ENCODE measurements at places on chromosomes 5 and 9.

DNA sequence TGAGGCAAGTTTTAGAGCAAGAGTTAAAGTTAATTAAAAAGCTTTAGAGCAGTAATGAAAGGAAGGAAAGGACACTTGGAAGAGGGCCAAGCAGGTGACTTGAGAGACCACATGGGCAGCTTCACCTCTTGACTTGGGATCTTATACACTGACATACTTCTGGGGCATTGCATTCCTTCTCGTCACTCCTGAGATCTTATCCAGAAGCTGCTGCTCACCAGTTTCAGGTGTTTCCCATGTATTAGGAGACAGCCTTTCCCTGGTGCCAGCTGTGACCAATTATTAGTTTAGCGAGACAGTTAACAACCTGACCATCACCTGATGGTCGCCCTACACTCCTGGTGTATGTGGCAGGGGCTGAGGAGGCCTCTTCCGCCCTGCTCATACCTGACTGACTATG, 382.1 kb downstream of the KDM4C start:
- DNase-seq, result no peak

- DNase-seq, result no peak
These were observed 115.7 kb downstream of the FRMD3 start for GRCh38 chr9:83422527-83422926.

DNA sequence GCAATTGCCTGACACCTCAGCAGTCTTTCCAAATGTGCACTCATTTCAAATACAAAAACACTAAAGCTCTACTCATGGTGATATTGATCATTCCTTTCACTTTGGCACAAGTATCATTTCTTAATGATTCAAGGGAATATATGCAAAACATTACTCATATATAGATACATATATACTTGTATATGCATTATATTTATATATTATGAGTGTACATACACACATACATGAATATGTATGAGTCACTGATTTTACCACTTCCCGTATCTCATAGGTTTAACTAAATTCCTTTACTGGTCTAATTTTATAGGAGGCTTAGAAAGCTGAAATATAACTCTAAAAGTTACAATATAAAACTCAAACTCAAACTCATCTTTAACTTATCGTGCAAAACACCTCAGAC, 156.5 kb downstream of the CDH9 start:
- DNase-seq, result no peak

- DNase-seq, result no peak
These were observed 144.4 kb upstream of the NR4A3 start for GRCh38 chr9:99677281-99677680.

- DNase-seq, result no peak
These were observed 80.8 kb upstream of the IER5L start for GRCh38 chr9:129258823-129259301.

GRCh38 chr9:129126749-129127618, 15.8 kb downstream of the PTPA start:
- no peak for DNase-seq

DNA sequence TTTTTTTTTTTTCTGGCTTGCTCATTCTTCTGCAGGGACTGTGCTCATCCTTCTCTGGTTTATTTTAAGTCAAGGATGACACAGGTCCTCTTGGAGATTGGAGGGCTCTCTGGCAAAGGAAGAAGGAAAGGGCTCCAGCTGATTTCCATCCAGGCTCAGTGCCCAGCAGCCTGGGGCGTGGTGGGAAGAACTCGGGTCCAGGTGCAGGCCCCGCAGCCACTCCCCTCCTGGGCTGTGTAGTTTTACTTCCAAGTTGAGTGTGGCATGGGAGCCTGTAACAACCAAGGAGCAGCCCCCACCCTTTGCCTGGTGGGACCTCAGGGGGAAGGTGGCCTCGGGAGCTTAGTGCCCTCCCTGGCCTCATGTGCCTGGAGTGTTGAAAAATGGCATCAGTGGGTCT, 58.9 kb downstream of the ANKRD33B start:
- DNase-seq, result no peak

GRCh38 chr5:130335117-130335516, 430.9 kb downstream of the CHSY3 start:
- DNase-seq, result no peak

DNA sequence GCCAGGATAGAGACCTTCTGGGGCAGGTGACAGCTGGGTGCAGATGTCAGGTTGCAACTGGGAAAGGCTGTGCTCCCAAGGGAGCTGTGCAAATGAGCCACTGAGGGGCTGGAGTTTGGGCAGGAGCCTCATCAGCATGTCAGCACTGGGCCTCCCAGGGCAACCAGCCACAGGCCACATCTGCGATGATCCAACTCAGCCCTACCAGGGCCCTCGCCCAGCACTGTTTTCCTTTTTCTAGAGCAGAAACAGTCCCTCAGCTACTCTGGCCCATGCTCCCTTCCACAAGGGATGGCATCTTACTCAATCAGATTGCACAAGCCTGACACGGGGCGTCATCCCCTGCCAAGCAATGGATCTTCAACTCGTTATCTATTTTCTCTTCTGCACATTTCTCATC, 24.8 kb downstream of the NIPAL4 start:
- no peak for DNase-seq

- no peak for DNase-seq
These were observed 126.5 kb downstream of the RPS23 start for GRCh38 chr5:82151662-82152061.

GRCh38 chr5:83831834-83832233, 111.2 kb upstream of the HAPLN1 start:
- no peak for DNase-seq

- DNase-seq, result no peak
These were observed 5.4 kb upstream of the FAM120A start for GRCh38 chr9:93446073-93446472.

GRCh38 chr5:133846478-133847226, 121.8 kb downstream of the C5orf15 start:
- no peak for DNase-seq

DNA sequence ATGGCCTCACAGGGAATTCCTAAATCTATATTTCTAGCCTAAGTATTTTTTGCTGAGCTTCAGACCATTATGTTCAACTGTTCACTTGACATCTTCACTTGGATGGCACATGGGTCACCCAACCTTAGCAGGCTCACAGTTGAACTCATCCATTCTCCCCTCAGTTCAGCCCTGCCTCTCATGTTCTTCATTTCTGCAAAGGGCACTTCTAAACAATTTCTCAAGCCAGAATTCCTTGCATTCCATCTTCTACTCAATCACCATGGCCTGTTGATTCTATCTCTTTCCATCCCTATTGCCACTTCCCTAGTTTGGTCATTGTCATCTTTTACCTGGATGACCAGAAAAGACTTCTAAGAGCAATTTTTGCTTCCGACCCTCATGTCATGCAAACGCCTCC, 7.3 kb upstream of the RGS3 start:
- no peak for DNase-seq

DNA sequence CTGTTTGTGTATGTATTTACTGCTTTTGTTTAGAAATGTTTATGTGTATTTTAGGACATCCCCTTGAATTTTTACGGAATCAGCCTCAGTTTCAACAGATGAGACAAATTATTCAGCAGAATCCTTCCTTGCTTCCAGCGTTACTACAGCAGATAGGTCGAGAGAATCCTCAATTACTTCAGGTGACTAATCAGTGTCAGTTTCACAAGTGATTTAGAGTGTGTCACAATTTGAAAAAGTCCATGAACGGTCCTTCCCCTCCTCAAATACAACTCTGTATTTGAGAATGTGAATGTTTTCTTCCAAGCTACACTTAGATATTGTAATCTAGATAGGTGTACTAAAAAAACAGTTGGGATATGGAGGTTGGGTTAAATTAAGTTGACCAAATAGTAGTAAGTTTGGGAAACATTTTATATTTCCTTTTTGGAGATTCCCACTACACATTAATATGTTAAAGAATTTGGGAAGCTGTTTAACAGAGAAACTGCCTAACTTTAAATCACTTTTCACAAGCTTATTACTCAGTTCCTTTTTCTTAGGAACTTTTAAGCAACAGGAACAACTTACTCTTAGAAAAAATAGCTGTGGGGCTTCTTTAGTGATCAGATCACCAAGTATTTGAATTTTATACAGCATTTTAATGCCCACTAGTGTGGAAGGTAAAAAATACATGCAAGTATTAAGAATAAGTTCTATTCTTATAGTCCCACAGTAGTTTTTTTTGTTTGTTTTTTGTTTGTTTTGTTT, 40.9 kb downstream of the RAD23B start:
- no peak for DNase-seq

GRCh38 chr5:168660691-168661090, 81.5 kb upstream of the PANK3 start:
- no peak for DNase-seq

DNA sequence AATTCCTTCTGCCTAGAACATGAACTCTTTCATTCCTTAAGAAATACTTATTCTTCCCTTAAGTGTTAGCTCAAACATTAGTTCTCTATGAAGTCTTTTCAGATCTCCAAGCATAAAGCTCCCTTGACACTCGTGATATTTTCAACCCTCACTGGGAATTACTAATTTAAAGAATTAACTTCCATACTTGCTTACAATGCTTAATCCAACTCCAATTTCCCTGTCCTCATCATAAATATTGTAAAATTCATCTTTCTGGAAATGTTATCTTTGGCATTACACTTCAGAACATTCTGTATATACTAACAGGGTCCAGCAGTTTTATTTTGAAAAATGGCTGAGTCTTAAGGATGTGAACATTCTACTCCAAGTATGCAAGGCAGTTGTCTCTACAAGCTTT, 7.2 kb downstream of the STARD4 start:
- no peak for DNase-seq

- DNase-seq, result no peak
These were observed 148.2 kb downstream of the CAAP1 start for GRCh38 chr9:26744191-26744965.

DNA sequence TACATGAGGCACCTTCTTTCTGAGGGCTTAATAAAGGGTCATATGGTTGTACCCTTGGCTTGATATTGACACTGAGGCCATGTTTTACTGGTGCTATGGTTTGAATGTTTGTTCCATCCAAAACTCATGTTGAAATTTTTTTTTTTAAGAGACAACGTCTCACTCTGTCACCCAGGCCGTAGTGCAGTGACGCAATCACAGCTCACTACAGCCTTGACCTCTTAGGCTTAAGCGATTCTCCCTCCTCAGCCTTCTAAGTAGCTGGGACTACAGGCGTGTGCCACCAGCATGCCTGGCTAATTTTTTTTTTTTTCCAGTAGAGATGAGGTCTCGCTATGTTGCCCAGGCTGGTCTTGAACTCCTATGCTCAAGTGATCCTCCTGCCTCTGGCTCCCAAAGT, 20.9 kb downstream of the FAM151B start:
- no peak for DNase-seq

DNA sequence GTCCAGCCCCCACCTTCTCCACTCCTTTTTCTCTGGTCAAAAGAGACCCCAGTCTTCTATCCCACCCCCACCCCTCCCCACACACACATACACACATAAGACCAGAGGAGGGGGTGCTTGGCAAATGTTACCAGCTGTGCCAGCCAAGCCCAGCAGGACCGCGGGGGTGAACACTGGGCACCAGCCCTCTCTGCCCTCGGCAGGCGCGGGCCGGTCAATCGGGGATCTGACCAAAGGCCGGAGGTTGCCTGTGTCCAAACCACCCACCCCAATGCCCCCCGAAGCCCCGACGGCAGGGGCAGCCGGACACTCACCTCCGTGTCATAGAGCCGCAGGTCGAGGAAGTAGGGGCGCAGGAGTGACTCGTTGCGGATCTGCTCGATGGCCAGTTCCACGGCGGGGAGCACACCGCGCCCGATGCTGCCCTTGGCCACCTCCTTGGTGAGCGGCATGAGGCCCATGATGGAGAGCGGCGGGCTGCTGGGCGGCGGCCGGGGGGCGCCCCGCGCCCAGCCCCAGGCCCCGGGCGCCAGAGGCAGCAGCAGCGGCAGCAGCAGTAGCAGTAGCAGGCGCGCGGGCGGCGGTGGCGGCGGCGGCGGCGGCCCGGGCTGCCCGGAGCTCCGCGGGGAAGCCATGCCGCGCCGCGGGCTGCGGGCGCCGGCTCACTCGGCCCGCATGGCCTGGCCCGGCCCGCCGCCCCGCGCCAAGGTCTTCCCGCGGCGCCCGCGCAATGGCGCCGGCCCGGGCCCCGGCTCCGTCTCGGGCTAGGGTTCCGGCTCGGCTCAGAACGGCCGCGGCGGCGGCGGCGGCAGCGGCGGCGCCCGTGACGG, 417 bp downstream of the GABBR2 start:
- no peak for DNase-seq

DNA sequence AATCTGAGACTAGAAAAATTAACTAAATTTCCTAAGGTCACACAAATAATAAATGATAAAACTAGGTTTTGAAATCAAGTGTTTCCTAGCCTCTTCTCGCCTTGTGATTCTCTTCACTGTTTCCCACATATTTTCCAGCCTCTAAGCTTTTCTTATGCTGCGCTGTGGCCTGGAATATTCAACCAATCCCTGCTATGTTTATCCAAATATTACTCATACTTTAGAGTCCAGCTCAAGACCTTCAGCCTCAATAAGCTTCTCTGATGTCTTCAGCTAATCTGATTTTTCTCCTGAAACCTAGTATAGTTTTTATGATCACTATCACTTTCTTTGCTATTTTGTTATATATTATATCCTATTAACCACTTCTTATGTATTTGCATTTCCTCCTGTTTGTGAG, 303.1 kb upstream of the CDH6 start:
- DNase-seq, result no peak

DNA sequence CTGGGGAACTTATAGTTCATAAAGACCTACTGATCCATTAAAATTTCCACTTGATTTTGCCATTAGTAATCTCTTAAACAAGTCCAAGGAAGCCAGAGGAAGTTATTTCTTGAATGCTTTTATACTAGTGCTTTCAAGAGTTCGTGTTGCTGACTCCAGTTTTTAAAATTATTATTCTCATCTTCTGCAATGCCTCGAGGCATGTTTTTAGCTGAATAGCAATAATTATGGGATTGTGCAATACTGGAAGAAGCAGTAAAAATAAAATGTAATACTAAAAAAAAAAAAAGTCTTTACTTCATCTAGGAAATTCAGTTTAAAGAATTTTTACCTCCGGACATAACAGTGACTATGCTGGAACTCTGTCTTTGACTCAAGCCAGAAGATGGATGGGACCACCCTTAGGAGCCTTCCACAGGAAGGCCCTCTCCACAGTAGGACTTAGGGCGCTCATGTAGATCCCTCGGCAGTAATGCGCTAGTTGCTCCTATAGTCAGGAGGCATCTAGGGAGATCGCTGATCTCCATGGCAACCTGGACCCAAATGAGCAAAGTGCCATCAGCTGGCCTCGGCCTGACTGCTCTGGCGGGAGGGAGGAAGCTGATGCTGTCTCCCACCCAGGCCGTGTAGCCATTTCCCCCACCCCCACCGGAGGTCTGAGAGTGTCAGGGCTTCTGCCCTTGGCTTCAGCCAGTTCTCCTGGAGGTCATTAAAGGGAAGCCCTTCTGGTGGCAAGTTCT, 56.7 kb downstream of the DAPK1 start:
- no peak for DNase-seq

DNA sequence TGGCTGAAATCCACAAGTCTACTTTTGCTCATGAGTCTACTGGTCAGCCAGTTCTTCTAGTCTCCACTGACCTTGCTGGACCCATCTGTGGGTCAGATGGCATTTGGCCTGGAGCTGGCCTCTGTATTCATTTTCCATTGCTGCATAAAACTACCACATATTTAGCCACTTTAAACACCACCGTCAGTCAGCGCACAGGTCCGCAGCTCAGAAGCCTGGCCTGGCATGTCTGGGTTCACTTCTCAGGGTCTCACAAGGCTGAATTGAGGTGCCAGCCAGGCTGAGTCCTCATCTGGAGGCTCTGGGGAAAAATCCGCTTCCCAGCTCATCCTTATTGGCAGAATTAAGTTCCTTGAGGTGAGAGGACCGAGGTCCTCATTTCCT, 54.7 kb downstream of the BARX1 start:
- DNase-seq, result no peak

Data from DMS79 (cell line).